ENCODE measurements at places on chromosomes 16 and 17.

- DNase-seq, result no peak
These were observed 374.6 kb upstream of the HSBP1 start for GRCh38 chr16:83433201-83433600.

DNA sequence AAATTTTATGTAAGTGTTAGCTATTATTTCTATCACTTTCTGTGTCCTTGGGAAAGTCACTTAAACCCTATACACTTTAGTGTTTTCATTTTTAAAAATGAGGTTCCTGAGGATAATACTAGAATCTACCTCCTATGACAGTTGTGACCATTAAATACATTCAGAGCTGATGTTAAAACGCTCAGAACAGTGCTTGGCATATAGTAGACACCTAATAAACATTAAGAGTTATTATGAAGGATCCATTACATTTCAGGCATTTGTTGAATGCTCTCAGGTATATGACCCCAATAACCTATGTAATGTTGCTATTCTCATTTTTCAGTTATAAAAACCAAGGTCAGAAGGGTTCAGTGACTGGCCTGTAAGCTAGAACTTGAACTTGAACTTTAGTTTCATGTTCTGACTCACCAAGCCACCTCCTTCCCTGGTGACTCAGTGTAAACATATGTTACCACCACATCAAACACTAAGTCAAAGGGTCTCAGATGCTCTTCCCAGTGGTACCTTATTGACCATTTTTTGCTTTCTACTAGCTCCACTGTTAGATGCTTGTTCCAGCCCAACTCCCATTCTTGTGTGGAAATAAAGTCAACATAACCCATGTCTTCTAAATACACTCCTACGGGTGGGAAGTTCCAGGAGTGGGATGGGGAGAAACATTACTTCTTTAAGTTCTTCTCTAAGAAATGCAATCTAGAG lies 47.6 kb downstream of the HSD17B2 start:
- DNase-seq, result no peak

- no peak for DNase-seq
These were observed 9.3 kb downstream of the ODAD4 start for GRCh38 chr17:41939693-41940090.

DNA sequence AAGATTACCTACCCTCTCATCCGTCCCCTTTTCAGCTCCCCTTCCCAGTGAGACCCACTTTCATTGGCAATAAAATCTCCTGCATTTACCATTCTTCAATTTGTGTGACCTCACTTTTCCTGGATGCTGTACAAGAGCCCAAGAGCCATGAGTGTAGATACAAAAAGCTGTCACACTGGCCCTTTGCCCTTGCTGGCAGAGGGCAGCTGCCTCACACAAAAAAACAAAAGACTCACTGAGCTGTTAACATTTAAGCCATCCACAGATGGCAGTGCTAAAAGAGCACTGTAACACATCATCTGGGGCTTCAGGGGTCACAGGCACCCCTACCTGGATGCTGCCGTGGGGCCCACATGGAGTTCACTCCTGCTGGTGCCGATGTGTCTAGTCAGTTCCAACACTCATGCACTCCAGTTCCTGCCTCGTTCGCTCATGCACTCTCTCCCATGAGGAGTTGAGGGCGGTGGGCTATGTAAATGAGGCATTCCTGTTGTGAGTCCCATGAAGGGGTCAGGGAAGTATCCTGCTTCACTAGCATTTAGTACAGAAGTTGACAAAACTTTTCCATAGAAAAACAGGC lies 123.1 kb downstream of the CA10 start:
- DNase-seq, result no peak

- DNase-seq, result no peak
These were observed 1396.2 kb downstream of the CDH8 start for GRCh38 chr16:60640038-60640437.

DNA sequence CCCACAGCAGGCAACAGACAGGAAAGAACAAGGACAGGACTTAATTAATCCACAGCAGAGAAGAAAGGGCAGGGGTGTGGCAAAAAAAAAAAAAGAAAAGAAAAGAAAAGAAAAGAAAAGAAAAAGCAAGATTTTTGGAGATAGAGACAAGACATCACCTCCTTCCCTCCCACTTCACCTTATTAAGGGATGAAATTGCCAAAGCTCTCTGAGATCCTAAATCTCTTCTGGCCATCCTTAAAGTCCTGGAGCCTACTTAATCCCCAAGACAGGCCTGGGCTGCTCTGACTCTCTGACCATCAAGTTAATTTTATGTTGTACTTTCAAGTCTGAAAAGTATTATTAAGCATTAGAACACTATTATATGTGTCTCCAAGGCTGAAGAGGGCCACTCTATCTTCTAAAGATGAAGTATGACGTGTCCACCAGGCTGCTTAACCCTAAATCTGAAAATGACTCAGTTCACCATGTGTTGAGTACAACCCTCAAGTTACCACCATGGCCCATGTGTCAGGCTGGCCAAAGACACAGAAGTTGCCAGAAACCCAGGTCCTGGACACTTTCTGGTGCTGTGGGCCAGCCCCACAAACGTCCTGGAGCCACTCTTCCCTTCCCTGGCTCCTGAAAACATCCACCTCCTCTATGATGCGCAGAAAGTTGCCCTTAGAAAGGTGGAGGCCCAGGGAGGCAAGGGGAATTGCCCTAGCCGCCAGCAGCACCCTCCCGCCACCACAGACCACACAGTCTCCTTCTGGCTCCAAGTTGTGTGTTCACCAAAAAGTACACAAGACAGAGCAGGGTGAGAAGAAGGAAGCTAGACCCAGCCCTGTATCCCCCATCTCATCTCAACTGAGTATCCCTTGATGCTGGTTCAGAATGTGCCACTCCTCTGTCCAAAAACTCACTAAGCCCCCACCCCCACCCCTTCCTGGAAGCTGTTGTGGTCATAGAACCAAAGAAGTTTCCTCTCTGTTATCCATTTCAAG lies 2.7 kb downstream of the SOCS1 start:
- DNase-seq, result peak; percentile 31

DNA sequence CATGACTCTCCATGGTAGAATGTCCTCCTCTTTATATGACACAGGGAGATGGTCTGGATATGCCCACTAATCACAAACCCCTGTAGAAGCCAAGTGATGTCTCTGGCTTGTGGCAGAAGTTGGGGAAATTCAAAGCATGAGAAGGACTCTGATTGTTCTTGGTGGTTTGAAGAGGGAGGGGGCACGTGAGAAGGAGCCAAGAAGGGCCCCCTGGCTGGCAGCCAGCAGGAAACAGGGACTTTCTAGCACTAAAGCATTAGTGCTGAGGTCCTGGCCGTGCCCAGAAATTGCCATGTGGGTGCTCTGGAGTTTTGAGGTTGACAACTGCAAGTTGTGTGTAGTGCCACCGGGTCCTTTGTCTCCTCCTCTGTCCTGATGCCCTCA lies 199.9 kb downstream of the LGALS9B start:
- DNase-seq, result no peak

- no peak for DNase-seq
These were observed 7.0 kb downstream of the SAMD14 start for GRCh38 chr17:50122945-50123344.

- DNase-seq, result no peak
These were observed 21.1 kb upstream of the DOK4 start for GRCh38 chr16:57507136-57508034.

DNA sequence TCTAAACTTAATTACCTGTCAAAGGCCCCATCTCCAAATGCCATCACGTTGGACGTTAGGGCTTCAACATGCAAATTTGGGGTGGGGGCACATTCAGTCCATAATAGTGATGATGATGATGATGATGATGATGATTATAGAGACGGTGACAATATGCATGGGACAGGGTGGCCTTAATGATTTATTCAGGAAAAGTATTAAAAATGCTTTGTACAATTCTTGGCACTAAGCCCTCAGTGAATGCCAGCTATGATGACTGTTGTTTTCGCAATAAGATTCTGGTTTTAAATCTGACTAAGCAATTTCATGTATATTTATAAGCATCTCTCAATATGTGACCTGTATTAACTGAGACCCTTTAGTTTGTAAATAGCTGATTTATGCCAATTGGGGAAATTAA lies 106.3 kb downstream of the C16orf95 start:
- DNase-seq, result no peak

DNA sequence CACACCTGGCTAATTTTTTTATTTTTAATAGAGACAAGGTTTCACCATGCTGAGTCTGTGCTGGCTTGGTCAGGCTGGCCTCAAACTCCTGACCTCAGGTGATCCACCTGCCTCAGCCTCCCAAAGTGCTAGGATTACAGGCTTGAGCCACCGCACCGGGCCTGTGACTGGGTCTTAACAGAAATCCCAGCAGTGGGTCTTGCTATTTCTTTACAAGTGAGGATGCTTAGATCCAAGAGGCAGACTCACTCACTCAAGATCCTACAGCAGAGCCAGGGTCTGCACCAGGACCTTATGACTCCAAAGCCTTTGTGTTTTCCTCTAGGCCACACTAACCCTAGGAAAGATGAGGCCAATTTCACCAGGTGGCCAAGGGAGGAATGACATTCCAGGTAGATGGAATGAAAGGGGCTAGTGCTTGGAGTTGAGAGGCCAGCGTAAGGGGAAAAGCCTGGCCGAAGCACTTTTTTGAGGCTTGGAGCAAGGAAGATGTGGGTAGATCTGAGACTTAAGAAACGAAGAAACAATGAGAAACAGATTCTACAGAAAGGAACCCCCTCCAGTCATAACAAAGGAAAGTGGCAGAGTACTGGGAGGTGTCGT lies 5.7 kb upstream of the STAT5A start:
- no peak for DNase-seq

- DNase-seq, result no peak
These were observed 32.0 kb upstream of the SMPD3 start for GRCh38 chr16:68480084-68480995.

GRCh38 chr17:65013613-65014391 lies 42.7 kb downstream of the GNA13 start:
- DNase-seq, result no peak

DNA sequence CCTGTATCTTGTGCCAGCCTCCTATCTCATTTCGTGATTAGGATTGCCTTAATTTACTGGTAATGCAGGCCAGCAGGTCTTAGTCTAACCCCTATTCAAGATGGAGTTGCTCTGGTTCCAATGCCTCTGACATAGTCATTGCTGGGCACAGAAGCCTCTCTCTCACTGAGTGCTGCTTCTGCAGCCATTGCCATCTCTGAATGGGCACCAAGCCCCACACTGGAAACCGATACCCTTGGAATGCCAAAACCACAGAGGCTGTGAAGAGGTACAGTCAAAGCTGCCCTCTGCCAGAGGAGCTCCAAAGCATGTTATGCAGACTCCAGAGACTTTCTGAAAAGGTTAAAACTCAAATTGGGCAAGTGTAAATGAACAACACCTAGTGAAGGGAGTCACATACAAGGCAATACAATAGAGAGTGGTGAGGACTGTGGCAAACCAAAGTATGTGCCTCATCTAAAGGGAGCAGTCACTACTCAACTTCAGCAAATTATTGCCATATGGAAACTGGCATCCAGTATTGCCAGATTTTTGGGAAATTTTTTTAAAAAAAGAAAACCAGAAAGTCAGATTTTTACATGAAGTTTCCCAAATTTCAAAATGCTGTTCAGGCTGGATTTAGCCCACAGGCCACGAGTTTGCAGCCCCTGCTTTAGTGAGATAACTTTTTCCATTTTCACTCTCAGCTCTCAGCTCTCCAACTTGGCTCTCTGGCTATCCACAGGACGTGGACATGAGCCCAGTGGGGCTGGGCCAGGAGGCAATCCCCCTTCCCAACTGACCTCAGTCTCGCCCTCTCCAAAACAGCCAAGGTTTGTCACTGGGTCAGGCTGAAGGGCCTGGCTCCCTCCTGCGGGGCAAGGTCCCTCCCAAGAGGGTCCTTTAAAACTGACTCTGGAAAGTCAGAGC lies 2.1 kb upstream of the MMP2 start:
- no peak for DNase-seq

GRCh38 chr16:31001507-31002249 lies 8.8 kb downstream of the STX1B start:
- DNase-seq, result no peak

- DNase-seq, result no peak
These were observed 52.9 kb downstream of the ABAT start for GRCh38 chr16:8727131-8727806.

- no peak for DNase-seq
These were observed 21.8 kb upstream of the ZNF469 start for GRCh38 chr16:88360999-88361398.

DNA sequence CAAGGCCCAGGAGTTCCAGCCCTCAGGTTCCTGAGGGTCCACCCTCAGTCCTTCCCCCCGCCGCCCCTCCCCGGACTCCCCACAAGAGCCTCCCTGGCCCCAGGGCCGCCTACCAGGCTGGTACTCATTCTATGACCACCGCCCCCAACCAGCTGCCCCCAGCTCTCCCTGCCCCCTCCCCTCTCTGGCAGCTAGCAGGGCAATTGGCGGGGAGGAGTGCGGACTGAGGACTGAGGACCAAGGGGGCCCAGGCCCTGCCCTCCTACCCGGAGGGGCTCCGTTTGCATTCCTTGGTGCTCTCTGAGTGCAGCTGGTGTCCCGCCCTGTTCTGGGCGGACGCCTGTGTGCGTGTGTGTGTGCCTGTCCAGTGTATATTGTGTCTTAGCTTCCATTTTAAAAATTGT lies 19.1 kb downstream of the UNC13D start:
- DNase-seq, result no peak

DNA sequence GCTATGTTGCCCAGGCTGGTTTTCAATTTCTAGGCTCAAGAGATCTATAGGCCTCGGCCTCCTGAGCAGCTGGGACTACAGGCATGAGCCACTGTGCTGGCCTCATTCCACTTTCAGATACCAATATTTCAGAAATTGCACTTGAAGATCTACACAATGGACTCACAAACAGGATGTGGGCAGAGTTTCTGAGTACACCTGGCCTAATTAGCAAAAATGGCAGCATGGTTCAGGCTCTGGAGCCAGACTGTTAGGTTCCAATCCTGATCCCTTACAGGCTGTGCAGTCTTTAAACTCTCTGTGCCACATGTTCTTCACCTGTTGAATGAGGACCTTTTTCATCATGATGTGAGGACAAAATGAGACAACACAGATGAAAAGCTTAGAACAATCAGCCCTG lies 32.2 kb downstream of the RNF157 start:
- no peak for DNase-seq

- peak; percentile 22 for DNase-seq
These were observed 33.7 kb upstream of the MFSD6L start for GRCh38 chr17:8832711-8833352.

GRCh38 chr16:27745348-27745747 lies 195.4 kb downstream of the KATNIP start:
- no peak for DNase-seq

DNA sequence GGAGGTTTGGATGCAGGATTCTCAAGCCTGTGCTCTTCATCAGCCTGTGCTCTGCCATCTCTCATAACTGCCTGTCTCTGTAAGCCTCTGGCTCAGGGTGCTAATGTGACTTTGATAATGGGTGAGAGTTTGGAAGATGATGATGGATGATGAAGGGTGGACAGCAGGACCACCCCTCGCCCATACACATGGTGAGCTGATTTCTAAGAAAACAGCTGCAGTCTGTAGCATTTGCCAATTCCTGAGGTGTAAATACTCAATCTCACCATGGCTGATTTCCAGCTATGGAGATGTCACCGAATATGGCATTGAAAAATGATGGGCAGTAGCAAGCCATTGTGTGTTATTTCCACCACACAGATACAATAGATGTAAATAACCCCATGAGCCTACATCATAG lies 74.2 kb downstream of the ARSG start:
- DNase-seq, result no peak

GRCh38 chr17:34637548-34638525 lies 58.5 kb downstream of the TMEM132E start:
- DNase-seq, result peak; percentile 67

- no peak for DNase-seq
These were observed 26.3 kb upstream of the METRNL start for GRCh38 chr17:83053021-83053681.

Measured in stimulated activated CD4-positive, alpha-beta T cell treated with anti-CD3 and anti-CD28 coated beads, TNF-alpha, amount 100 ng/mL, for 48 hours (primary cell).